ENCODE measurements at places on chromosomes 13 and 19. TPM values are rescaled to one million over a fixed set of nuclear protein-coding genes. Genes with fewer than 3 reads are reported as not detected.
A peak's percentile ranks its signal among the peaks of the same experiment; 100 is the strongest.

- peak; percentile 98 for DNase-seq
Measured at GRCh38 chr19:1438035-1438932, at the start of gene RPS15. Gene RPS15 (plus strand): TSS chr19:1438396. CDS start chr19:1438426, 30 bp downstream.

ACER1 gene
- total RNA-seq: 0.16 TPM

UBE2S gene
- total RNA-seq: 73.2 TPM

DNA sequence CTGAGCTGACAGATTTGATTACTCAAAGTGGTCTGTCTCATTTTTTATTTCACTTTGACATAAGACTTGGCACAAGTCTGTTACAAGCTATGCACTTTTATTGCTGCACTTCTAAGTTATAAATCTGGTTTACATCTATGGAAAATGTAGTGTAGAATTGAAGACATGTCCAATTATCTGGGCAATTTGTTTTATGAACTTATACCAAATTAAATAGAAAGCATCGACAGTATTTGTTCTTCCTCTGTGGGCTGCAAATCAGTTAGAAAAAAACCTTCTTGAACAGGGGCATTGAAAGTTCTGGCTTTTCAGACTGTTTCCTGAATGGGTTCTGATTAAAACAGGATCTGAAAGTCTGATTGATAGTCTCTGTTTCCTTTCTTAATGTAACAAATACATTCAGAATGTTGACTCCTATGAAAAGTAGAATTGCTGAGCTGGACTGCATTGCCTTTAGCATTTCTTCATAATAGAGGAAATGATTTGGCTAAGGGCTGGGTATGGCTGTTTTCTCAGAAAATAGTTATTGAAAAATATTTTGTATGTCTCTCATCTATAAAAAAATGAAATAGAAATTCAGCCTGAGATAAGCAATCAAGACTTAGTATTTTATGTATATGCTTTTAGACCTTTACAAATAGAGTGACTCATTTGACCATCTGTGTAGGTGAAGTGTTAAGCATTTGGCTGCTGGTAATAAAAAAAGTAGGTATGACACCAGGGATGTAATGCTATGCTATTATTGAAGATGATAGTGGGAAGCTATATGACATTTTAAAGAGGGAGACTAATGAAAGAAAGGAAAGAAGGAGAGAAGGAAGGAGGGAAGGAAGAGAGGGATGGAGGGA is 210.9 kb upstream of the SPRY2 start:
- DNase-seq: no peak

- peak; percentile 68 for DNase-seq
Measured at GRCh38 chr19:55369653-55370304, 484 bp downstream of the IL11 start.

CRYL1 gene
- total RNA-seq: 29.7 TPM

DNA sequence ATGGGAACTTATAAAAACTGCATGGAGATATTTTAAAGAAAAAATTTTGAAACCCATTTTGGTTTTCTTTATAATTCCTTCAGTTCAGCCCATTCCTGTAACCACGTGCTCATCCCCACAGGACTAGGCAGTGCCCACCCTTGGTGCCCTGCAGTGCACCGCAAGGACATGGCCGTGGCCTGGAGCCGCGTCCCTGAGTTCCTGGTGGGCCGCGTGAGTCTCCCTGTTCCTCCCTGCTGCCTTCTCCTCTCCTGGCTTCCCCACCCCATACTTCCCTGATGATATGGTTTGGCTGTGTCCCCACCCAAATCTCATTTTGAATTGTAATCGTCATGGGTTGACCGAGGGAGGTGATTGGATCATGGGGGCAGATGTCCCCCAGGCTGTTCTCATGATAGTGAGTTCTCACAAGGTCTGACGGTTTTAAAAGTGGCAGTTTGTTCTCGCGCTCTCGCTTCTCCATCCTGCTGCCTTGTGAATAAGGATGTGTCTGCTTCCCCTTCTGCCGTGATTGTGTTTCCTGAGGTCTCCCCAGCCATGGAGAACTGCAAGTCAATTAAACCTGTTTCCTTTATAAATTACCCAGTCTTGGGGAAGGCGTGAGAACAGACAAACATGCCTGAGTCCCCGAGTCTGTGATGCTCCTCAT is 31.6 kb upstream of the TFDP1 start:
- no peak for DNase-seq

- DNase-seq: no peak
Measured at GRCh38 chr13:89897681-89898080, 1449.8 kb upstream of the MIR17HG start.

- DNase-seq: no peak
Measured at GRCh38 chr19:16520986-16521624, 21.1 kb downstream of the CHERP start.

ZNF792 gene
- 9.3 TPM for total RNA-seq

- no peak for DNase-seq
Measured at GRCh38 chr13:23447927-23448326, 14.4 kb upstream of the SACS start.

FPR1 gene
- total RNA-seq: not detected

GRCh38 chr13:96273196-96273595 is 183.3 kb downstream of the HS6ST3 start:
- no peak for DNase-seq

GRCh38 chr19:43501661-43502418 is 2.7 kb downstream of the PHLDB3 start:
- DNase-seq: no peak

- no peak for DNase-seq
Measured at GRCh38 chr19:1226227-1226518, 11.6 kb downstream of the CBARP start.

DNA sequence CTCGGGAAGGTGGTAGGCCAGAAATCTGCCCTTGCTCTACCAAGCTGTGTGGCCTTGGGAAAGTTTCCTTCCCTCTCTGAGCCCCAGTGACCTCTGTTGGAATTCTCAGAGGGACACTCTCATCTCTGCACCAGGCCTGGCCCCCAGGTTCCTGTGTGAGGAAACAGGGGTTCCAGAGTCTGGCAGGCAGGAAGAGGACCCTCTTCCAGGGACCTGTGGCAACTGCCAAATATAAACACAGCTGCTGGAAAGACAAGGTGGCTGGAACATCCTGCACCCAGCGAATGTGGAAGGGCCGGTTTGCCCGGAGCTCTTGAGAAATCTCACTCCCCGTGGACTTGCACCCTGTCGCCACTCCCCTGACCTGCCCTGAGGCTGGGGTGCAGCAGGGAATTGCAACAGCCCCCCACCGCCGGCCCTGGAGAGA is 52.8 kb downstream of the GADD45B start:
- no peak for DNase-seq

- no peak for DNase-seq
Measured at GRCh38 chr19:6737873-6738786, 750 bp upstream of the GPR108 start.

NCAN gene
- total RNA-seq: 0.02 TPM

FAM174C gene
- total RNA-seq: 24.4 TPM

- DNase-seq: no peak
Measured at GRCh38 chr13:47549219-47549752, 451.8 kb downstream of the SUCLA2 start.

N4BP2L1 gene
- total RNA-seq: 12.6 TPM

OVOL3 gene
- total RNA-seq: not detected

F2RL3 gene
- total RNA-seq: not detected

DNA sequence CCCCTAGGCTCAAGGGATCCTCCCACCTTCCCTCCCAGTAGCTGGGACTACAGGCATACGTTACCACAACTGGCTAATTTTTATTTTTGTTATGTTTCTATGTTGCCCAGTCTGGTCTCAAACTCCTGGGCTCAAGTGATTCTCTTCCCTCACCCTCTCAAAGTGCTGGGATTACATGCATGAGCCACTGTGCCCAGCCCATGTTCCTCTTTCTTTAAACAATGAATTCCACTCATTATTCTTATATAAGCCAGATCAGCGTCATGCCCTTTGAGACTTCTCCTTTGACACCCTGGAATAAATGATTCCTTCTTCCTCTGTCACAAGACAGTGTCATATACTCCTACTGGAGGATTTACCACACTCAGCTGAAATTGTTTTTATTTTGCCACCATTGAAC is 519.9 kb upstream of the SPRY2 start:
- DNase-seq: no peak

GRCh38 chr13:38176664-38177063 is 173.0 kb upstream of the UFM1 start:
- no peak for DNase-seq

- DNase-seq: no peak
Measured at GRCh38 chr19:19704836-19705235, 28.1 kb downstream of the ZNF14 start.

- DNase-seq: no peak
Measured at GRCh38 chr13:24207841-24208667, 47.5 kb downstream of the SPATA13 start.

BRSK1 gene
- total RNA-seq: 46.0 TPM

TSSK6 gene
- 2.1 TPM for total RNA-seq

SCN1B gene
- 2.8 TPM for total RNA-seq

- DNase-seq: no peak
Measured at GRCh38 chr19:14516746-14517438, 1.3 kb downstream of the DNAJB1 start.

DNA sequence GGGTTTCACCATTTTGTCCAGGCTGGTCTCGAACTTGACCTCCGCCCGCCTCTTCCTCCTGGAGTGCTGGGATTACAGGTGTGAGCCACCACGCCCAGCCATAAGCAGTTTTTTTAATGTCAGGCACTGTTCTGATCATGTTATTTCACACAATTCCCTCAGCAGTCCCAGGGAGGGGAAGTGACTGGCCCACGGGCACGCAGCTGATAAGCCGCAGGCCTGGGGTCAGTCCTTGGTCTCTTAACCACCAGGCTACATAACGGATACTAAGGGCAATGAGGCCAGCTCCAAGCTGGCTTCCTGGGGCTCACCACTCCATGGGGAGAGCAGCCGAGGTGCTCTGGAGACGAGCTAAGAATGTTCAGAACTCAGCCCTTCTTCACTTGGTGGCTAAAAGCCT is 13.5 kb downstream of the BRSK1 start:
- DNase-seq: no peak

- no peak for DNase-seq
Measured at GRCh38 chr19:58492265-58492664, 16.1 kb downstream of the ZNF446 start.

DNA sequence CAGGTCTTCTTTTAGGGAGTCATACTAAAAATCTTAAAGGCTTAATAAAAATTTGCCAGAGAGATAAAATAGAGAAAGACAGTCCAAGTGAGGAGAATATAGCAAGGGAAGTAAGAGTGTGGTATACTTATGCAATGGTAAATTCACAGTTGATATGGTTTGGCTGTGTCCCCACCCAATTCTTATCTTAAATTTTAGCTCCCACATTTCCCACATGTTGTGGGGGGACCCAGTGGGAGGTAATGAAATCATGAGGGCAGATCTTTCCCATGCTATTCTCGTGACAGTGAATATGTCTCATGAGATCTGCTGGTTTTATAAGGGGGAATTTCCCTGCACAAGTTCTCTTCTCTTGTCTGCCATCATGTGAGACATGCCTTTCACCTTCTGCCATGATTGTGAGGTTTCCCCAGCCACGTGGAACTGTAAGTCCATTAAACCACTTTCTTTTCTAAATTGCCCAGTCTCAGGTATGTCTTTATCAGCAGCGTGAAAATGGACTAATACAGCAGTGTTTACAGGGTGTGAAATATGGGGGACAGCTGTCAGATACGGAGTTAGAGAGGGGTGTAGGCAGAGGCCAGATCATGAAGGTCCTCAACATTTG is 115.4 kb downstream of the UGGT2 start:
- DNase-seq: no peak

DNA sequence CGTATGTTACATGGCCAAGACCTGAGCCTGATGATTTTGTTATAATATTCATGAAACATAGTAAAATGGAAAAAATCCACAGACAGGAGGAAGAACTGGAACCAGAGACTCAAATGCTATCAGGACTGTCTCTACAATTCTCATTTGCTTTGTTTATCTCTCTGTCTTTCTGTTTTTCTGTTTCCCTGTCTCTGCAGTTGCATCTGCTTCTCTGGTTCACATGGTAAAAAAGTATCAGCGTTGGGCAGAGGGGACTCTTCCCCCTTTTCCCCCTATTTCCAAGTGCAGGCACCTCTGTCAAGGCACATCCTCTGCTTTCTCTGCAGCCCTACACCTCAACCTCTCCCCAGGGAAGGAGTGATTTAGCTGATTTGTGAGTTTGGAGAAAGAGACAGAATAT is 41.2 kb upstream of the VWA8 start:
- no peak for DNase-seq

ZSWIM4 gene
- total RNA-seq: 21.5 TPM

- no peak for DNase-seq
Measured at GRCh38 chr13:35926859-35927530, 204.2 kb downstream of the DCLK1 start.

- no peak for DNase-seq
Measured at GRCh38 chr19:8880868-8881488, 48.8 kb downstream of the MBD3L1 start.

DNA sequence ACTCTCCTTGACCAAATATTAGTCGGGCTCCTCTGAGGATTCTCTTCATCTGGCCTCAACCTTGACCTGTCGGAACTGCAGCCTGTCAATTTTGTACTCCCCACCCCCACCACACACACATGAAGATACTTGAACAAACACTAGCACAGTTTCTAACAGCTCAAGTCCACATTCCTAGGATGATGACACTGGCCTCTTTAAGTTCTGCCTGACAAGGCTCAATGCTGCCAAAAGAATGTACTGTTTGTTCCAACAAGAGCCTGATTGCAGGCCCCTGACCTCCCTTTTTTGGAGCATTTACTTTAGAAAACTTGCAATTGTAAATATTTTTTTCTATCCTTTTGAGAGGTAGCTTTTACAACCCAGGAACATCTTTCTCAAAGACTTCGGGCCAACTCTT is 169.2 kb upstream of the IRS2 start:
- DNase-seq: no peak

ZNF829 gene
- 3.0 TPM for total RNA-seq

SLITRK6 gene
- total RNA-seq: 16.0 TPM

SIGLEC8 gene
- not detected for total RNA-seq

Data from mesothelial cell of epicardium (in vitro differentiated cells).